ENCODE measurements at places on chromosomes 13 and 19. TPM values are rescaled to one million over a fixed set of nuclear protein-coding genes. Genes with fewer than 3 reads are reported as not detected.

Gene TLE5
- 846 TPM for total RNA-seq

Gene NUDT15
- 11.7 TPM for total RNA-seq

Gene CCDC169
- 0.27 TPM for total RNA-seq

Gene PLPPR3
- not detected for total RNA-seq

Gene CABP5
- total RNA-seq, result not detected

Gene ZFP82
- 5.0 TPM for total RNA-seq

Gene ZNF728
- total RNA-seq, result 6.4 TPM

Gene NLRP11
- total RNA-seq, result not detected

Gene NR2C2AP
- 5.5 TPM for total RNA-seq

Gene IZUMO4
- total RNA-seq, result 1.9 TPM

Gene NPAS1
- total RNA-seq, result 0.32 TPM

Gene KLC3
- total RNA-seq, result not detected

Gene SIX5
- 26.1 TPM for total RNA-seq

Gene CEACAM18
- total RNA-seq, result not detected

Gene B3GNT3
- total RNA-seq, result not detected

Gene ATP4A
- not detected for total RNA-seq

Gene RDH8
- total RNA-seq, result not detected

Gene ZNF304
- total RNA-seq, result 8.3 TPM

Gene RETN
- not detected for total RNA-seq

Gene ZNF441
- total RNA-seq, result 4.5 TPM

Gene CCDC70
- not detected for total RNA-seq

Gene C19orf85
- not detected for total RNA-seq

Gene CGB1
- not detected for total RNA-seq

Gene SMAD9
- total RNA-seq, result 4.5 TPM

Gene ZNF610
- 3.3 TPM for total RNA-seq

Gene CARD8
- total RNA-seq, result 31.2 TPM

Gene THSD8
- total RNA-seq, result 2.2 TPM

Gene ICAM3
- total RNA-seq, result 25.3 TPM

Gene ZNF8
- total RNA-seq, result 4.8 TPM
